ENCODE measurements at places on chromosomes 6 and 20.

DNA sequence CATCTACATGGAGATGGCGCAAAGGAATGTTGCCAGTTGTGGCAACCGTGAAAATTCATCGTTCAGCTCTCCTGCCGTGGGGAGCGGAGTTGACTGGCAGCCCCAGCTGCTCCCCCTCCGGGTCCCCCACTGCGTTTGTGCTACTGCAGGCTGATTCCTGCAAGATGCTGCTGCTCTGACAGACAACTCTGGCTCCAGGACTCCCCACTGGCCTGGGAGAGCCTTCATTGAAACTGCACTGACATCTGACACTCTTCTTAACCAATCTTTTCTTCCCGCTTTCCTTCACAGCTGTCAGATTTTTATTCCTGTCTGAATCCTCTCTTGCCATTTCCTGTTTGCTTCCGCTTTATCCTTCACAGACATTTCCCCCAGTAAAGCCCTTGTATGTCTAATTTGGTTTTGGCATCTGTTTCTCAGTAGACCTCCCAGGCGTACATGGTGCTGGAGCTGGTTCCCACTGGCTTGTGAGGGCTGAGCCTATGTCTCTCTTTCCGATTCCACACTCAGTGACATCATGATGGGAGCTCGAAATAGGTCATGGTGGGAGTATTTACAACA is 9.5 kb upstream of the ATRN start:
- no peak for ATAC-seq

- ATAC-seq: no peak
These were observed 683.0 kb upstream of the MANEA start for GRCh38 chr6:94894300-94894699.

DNA sequence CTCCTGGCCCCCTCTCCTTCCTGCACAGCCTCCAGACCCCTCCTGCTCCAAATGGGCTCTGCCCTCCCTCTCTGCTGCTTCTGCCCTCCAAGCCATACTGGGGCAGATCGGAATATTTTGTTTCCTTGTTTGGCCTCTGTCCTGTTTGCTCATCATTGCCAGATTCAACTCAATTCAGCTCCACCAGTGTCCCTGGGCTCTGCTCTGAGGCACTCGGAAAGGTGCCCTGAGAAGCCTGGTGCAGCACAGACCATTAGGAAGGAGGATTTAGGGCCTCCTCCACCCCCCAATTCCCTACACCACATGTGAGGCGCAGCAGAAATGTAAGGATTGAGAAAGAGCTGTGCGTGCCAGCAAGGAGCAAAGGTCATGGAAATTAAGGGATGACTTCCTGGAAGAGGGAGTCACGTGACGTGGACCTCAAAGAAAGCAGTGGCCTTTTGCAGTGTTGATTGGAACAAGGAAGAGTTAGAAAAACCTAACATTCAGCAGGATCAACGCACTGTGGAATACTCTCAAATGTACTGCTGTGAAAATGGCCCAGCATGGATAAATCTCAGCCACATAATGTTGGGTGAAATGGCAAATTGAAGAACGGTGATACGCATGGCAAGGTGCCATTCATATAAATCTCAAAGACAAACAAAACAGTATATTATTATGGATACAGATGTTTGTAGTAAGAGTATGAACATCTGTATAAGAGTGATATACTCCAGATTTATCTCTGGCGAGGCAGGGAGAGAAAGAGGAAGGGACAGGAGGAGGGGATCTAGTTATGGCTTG is 229.5 kb upstream of the RNF24 start:
- ATAC-seq: no peak

DNA sequence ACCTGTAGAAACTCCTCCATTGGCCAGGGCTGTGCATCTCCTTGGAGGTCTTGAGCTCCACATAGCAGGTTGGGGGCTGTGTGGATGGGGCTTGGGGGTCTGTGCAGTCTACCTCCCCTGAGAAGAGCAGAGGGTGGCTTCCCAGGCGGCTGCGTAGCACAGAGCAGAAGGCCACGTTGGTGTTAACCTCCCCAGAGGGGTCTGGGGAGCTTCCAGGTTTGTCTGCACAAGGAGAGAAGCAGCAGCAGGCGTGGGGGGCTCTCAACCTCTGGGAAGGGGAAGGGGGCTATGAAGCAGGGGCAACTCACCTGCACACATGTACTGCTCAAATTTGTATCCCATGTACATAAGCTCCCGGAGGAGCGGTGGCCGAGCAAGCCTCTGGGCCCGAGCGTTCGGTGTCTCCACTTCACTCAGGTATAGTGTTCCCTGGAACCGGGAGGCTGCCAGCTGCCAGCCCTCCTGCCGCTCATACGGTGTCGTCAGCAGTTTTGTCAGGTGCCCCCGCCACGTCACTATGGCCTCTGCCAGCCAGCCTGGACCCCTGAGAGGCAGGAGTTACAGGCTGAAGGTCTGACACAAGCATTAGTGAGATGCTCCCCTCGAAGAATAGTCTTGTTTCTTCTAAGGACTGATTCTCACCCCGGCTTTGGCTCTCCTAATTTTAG is 1.2 kb downstream of the DXO start:
- no peak for ATAC-seq

- ATAC-seq: no peak
These were observed 290.3 kb downstream of the UBE3D start for GRCh38 chr6:82775361-82775760.

GRCh38 chr6:77089776-77090175 is 373.5 kb downstream of the HTR1B start:
- no peak for ATAC-seq

DNA sequence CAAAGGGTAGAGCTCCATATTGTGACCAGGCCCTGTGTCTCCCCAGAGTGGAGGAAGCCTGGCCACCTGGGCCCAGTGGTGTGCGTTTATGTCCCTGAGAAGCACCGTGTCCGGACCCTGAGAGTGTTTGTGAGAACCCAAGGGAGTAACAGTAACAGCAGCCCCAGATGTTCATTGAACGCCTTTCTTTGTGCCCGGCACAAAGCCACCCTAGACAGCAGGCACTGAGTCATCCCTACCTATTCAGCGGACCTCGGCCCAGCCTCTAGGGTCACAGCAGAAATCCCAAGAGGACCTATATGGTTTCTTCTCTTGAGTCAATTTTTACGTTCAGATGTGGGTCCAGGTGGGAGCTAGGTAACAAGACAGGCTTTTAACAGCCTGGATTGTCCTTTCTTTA is 24.5 kb downstream of the BCAS4 start:
- no peak for ATAC-seq

DNA sequence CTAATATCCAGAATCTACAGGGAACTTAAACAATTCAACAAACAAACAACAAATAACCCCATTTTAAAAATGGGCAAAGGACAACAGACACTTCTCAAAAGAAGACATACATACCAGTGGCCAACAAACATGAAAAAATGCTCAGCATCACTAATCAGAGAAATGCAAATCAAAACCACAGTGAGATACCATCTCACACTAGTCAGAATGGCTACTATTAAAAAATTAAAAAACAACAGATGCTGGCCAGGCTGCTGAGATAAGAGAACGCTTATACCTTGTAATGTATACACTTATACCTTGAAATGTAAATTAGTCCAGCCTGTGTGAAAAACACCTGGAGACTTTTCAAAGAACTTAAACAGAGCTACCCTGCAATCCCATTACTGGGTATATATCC is 166.8 kb downstream of the IBTK start:
- no peak for ATAC-seq

GRCh38 chr20:53900380-53900999 is 169.9 kb downstream of the BCAS1 start:
- no peak for ATAC-seq

- no peak for ATAC-seq
These were observed 10.7 kb downstream of the COL9A1 start for GRCh38 chr6:70292193-70292592.

- ATAC-seq: no peak
These were observed 1.4 kb downstream of the SOX12 start for GRCh38 chr20:326645-327185.

DNA sequence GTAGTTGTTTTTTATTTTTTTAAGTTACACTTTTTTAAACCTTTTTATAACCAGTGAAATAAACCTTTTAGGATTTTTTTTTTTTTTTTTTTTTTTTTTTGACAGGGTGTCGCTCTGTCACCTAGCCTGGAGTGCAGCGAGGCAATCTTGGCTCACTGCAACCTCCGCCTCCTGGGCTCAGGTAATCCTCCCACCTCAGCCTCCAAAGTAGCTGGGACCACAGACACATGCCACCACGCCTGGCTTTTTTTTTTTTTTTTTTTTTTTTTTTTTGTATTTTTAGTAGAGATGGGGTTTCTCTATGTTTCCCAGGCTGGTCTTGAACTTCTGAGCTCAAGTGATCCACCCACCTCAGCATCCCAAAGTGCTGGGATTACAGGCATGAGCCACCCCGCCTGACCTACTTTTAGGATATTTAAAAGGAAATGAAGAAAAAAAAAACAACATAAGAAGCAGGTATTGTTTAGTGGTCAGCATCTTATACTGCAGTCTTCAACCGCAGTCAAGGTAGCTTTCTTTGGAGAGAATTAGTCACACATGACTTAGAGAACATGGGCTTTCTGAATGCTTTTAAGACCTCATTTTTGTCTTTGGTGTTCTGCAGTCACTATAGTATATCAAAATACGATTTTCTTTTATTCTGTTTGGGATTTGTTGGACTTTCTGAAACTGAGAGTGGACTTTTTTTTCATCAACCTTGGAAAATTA is 1.6 kb downstream of the POLR1H start:
- ATAC-seq: no peak

DNA sequence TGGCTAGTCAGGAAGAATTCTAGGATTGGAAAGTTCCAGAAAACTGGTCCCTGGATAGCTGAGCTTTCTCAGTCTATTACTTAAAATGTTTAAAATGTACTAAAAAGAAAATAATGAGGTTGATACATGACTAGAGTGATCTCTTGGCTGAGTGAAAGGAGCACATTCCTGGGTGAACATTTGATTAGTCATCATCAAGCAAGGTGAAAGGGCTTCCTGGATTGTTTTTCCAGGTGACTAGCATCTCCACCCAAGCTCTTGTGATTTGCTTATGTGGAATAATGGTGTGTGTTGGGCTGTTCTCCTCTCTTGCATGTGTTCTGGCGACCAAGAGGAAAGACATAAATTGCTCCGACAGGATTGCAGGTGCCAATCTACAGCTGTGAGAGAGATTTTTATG is 42.9 kb downstream of the PKIB start:
- no peak for ATAC-seq

- no peak for ATAC-seq
These were observed 3.1 kb upstream of the INSM1 start for GRCh38 chr20:20364593-20365479.

- ATAC-seq: no peak
These were observed 6.2 kb upstream of the CITED2 start for GRCh38 chr6:139380611-139381010.

DNA sequence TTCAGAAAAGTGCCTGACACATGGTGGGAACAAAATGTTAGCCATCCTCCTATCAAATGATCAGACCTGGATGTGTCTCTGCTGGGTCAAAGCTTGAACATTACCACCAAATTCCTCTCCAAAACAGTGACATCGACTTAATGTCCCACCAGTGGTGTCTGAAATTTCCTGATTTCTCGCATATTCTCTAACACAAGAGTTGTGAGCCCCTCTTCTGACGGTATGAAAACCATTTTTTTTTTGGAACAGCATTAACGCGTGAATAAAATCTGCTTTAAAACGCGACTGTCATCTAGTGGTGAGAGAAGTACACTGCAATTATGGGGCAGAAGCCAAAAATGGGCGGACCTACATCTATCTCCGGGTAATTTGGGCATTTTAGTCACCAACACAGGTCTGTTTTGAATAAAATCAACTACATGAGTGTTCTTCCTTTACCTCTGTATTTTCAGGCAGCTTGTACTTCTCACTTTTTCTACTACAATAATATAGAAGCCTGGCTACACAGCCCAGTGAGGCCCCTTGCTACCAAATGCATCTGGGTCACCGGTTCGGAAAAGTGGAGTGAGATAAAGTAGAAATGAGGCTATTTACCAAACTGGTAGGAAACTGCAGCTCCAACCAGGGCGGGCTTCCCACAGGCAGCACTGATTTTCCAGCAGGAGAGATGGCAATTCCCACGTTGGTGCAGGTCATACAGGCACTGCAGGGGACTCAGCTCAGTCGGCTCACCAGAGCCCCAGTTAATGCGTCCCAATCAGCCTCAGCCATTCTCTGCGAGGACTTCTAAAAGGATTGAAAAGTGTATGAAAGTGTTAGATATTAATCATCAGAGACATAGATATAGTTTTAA is 27.4 kb downstream of the MGME1 start:
- peak; percentile 57 for ATAC-seq

- no peak for ATAC-seq
These were observed 72.3 kb upstream of the NCOA3 start for GRCh38 chr20:47429409-47429808.

- no peak for ATAC-seq
These were observed 23.1 kb upstream of the DCBLD1 start for GRCh38 chr6:117459204-117459944.

- ATAC-seq: no peak
These were observed 8.4 kb downstream of the OR2H2 start for GRCh38 chr6:29593199-29593855.

DNA sequence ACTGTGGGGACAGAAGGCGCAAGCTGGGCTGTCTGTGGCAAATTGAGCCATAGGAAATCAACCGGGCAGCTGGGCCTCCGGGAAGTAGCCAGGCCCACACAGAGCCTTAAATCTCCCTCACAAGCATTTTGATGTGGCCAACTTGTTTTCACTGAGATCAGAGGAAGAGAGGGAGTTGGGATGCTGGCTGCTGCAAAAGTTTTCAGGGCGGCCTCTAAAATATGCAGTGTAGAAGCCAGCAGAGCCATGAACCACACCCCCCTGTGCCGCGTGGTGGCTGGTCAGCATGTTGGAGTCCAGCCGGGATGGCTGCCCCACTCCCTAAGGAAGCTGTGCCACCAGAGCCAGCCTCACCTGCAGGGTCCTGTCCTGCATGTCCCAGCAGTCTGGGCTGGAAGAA is 167.4 kb downstream of the CDC5L start:
- ATAC-seq: no peak

DNA sequence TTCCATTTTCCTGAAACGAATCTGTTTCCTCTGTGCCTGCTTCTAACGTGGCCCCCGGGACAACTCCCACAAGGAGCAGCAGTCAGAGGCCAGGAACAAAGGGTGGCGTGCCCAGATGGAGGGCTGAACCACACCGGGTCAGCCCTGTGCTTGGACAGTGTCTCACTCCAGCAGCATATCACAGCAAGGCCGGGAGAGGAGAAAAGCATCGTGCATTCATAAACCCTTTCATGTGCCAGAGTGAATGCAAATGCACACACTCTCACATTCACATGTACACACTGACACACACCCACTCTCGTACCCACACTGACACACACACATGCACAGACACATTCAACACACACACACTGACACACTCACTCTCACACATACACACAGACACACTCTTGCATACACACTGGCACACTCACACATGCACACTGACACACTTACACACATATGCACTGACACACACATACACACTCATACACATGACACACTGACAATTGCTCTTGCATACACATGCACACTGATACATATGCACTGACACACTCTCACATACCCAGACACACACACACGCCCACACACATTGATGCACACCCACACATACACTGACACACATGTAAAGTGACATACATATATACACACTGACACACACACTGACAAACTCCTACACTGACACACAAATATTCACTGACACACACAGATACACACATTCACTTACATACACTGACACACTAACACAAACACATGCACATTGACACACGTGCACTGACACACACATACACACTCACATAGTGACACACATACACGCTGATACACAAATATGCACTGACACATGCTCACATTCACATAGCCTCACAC is 237.0 kb downstream of the LRFN2 start:
- no peak for ATAC-seq

All from gastroesophageal sphincter (tissue), 4 donors.